ENCODE measurements at places on chromosomes 6 and 20.

DNA sequence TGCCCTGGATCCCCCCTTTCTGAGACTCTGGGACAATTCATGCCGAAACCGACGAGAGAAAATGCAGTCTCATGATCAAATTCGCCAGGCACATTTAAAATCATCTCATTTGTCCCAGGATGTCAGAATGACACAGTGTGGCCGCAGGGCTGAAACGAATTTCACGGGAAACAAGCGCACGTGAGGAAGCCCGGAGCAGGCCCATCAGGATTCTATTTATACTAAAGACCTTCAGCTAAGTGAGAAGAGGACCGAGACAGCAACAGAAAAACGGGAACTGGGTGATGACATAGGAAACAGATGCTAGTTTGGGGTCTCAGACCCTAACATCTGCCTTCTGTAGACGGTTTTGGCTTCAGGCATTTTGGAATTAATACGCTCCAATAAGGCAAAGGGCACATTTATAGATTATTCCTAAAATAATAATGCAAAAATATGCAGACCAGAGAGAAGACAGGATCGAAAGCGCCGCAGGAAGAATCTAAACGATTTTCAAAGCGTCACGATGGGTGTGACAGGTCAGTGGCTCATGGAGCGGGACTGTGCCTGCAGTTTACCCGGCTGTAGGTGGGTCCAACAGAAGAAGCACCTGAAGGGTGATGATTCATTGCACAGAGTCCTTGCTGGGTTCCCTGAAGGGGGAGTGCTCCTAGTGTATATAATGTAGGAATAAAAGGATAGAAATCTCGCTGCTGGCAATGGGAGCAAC is 80.8 kb upstream of the MPC1 start:
- DNase-seq = no peak

DNA sequence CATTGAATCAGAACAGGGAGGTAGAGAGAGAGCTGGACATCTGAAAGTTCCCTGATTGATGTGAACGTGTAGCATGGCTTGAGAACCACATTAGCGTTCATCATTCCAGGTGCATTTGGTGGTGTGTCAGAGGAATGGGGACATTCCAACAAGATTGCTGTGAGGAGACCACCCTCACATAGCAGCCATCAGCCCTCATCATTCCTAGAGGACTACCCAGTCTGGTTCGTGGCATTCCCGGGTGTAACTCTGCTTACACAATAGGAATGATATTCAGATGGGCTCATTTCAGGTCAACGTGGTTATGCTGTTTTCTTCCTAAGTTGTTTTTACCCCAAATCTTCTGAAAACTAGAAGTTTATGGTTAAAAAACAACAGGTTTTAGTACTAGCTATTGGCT is 62.2 kb upstream of the KLHL31 start:
- DNase-seq = no peak

DNA sequence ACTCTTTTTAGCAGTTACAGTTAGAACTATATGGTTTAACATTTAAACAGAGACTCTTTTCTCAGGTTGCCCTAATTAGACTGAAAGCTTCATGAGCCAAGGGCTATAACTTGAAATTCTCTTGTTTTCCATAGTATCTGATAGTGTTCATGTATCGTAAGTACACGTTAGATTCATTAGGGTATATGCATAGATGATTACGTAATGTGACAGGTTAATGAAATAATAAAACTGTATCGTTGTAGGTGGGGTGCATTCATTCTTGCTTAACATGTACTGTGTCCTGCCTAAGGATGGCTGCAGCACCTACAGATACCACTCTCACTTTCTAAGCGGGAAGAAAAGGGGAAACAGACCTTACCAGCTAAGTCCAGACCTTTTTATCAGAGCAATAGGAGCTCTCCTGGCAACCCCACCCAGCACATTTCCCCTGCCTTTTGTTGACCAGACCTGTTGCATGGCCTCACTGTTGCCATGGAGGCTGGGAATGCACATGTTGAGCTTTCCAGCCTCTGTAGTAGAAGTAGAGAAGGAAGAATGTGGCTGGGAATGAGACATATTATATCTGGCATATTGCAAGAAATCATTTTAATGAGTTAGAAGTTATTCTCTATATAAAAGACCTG is 83.0 kb downstream of the MAP3K4 start:
- DNase-seq = no peak

DNA sequence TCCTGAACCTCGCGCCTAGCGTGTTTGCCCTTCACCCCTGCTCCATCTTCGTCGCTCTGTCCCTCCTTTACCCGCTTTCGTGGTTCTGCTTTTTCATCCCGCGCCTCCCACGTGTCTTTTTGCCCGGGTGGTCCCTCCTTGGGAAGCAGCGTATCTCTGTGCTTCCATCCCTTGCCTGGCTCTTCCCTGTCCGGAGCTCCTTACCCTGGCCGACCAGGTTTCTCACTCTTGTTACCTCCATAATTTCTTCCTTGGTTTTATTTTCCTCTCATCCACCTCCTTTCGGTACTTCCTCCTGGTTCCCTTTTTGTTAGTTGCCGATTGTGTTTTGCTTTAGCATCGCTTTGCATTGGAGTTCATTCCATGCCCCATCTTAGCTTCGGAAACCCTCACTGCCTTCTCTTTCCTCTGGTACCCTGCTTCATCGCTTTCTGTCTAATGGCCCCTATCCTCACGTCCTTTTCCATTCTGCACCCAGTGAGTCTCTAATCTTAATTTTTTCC is 735 bp downstream of the FAM135A start:
- DNase-seq = no peak

GRCh38 chr6:163529605-163530004 is 115.1 kb downstream of the QKI start:
- no peak for DNase-seq

DNA sequence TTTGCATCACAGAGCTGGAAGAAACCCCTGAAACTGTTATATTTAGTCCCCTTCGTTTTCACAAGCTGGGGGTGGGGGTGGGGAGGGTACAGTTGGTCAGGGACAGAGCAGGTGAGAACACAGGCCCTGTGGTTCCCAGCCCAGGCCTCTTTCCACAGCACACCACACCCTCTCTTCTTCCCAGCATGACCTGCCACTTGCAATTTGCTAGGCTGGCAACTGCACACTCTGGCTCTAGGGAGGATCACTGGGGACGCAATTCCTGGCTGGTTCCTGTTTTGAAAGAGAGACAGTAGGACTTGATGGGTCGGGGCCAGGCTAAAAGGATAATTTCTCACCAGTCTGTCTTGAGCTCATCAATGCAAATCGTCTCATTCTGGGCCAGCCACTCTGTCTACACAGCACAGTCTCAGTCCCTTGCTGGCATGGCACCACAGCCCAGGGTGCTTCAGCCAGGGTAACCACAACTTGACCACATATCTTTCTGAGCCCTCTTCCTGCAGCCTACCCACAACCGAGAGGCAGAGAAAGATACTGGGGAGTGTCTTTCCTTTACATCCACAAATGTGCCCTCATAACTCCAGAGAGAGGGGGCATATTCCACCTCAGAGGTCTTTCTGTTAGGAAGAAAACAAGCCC is 41.7 kb upstream of the EMILIN3 start:
- no peak for DNase-seq

GRCh38 chr6:1482381-1483166 is 93.2 kb downstream of the FOXF2 start:
- no peak for DNase-seq

- no peak for DNase-seq
Observed at GRCh38 chr6:11329726-11330412, 97.4 kb upstream of the NEDD9 start.

DNA sequence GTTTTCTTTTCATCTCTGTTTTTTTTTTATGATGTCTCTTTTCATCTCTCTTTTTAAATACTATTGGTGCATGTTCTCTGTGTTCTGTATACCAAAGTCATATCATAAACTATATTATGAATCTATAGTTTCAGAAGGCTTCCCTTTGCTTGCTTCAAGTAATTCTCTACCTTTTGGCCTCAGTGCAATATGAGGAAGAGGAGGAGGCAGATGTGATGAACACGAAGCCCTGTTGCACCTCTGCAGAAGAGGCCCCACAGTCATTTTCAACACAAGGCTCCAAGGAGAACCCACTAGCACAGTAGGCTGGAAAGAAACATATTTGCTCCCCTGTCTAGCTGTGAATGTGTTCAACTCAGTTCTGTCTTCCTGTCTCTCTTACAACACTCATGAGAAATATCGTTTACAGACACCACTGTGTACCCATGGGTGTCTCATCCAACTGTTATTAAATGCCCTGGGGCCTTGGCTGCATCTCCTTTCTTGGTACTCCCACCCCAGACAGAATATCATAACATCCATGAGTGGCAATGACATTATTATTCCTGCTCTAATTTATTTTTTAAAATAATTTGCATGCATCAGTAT is 122.6 kb upstream of the SHLD1 start:
- no peak for DNase-seq

DNA sequence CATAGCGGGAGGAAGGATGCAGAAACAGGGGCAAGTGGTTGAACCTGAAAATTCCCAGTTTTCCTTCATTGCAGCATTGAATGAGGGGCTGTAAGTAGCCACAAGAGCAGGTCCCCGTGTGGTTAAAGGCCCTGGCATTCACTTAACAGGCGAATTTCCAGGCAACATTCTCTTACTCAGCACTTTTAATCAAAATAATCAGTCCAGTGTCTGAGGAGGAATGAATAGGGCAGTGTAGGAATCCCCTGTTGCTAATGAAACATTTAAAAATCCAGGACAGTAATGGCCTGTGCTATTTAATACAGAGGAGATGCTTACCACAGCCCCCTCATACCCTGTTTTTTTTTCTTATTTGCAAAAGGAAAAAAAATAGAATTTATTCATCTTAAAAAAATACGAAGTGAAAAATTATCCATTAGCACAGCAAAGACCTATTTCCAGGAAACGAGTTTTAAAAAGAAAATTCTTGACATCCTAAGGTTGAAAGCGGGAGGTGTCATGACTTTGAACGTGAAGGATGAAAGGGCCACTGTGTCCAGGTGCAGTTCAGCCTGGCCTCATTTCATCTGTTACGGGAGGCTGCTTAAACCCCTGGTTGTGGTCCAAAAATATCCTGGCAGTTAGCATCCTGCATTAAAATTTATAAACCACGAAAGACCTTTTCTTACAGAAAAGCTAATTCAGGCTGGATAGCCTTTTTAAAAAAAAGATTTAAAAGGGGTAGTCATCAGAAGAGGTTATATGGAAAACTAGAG is 20.2 kb downstream of the MYLK4 start:
- DNase-seq = no peak
